ENCODE measurements at places on chromosomes 16 and 17.

- no peak for DNase-seq
Observed at GRCh38 chr16:19137201-19138128, 23.7 kb downstream of the ITPRIPL2 start.

DNA sequence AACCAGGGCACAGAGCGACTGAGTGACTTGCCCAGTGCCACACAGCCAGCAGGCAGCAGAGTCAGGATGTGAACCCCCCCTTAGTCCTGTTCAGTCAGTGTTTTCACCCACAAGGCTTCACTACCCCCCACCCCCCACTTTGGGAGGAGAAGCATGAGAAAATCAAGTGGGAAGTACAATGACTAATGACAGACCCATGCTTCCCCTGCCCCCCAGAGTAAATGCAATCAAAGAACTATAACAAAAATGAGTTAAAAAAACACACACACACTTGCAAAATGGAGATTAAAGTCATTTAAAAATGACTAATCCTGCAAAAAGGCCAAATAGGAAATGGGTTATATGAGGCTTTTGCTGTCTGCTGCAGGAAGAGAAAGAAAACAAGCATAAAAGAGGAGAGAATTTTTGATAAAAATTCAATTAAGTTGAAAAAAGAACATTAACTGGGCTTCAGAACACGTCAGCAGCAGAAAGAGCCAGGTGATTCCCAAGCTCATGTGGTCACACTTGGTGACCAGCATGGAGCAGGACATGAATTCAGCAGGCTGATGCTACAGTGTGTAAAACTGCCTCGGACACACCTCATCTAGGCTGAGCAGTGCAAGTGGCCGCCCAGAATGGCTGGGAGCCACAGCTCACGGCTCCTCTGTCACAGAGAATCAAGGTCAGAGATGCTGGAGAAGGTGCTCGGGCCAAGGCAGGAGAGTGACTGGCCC is 212.3 kb downstream of the ZNF423 start:
- no peak for DNase-seq

- no peak for DNase-seq
Observed at GRCh38 chr16:57341062-57341440, 17.5 kb upstream of the CCL22 start.

- no peak for DNase-seq
Observed at GRCh38 chr17:82883419-82884031, 43.7 kb upstream of the ZNF750 start.

DNA sequence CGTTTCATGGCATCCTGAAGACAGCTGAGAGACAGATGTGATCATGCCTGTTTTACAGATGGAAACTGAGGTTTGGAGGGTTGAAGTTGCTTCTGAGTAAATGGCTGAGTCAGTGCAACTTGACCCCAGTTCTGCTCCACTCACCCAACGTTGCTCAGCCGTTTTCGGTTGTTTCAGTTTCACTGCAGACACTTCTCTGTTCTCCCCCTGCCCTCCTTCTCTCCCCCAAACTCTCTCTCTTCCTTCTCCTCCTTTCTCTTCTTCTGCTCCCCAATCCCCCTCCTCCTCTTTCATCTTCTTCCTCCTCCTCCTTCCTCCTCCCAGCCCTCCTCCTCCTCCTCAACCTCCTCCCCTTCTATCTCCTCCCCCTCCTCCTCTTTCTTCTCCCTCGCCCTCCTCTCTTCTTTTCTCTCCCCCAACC is 9.4 kb upstream of the CEP20 start:
- DNase-seq = no peak

GRCh38 chr16:557463-558297 is 2.5 kb upstream of the PRR35 start:
- no peak for DNase-seq

- DNase-seq = no peak
Observed at GRCh38 chr16:89383095-89384003, 107.0 kb downstream of the ANKRD11 start.

- DNase-seq = no peak
Observed at GRCh38 chr16:14444979-14445810, 184.9 kb downstream of the PARN start.

GRCh38 chr17:40326832-40327199 is 17.8 kb downstream of the RARA start:
- no peak for DNase-seq

GRCh38 chr17:67829331-67829730 is 4.0 kb downstream of the BPTF start:
- no peak for DNase-seq

DNA sequence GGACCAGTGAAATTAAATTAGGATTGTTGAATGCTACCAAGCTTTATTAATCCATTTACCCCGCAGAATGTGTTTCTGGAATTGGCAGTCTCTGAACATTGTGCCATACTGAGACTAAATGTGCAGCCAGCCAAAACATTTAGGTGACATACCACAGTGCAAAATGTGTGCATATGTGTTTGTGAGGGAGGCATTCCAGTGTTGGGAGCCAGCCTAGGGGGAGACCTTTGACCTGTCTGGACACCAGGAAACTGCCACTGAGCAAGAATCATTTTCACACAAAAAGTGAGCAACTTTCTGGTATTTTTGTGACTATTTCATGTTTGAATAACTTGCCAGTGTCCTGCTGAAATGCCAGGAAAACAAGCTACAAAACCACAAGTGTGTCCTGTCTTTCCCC is 64.7 kb upstream of the SLC12A3 start:
- no peak for DNase-seq

- DNase-seq = no peak
Observed at GRCh38 chr17:29640981-29641642, 18.4 kb upstream of the CORO6 start.

- DNase-seq = no peak
Observed at GRCh38 chr17:17837380-17837821, 615 bp upstream of the SREBF1 start.

DNA sequence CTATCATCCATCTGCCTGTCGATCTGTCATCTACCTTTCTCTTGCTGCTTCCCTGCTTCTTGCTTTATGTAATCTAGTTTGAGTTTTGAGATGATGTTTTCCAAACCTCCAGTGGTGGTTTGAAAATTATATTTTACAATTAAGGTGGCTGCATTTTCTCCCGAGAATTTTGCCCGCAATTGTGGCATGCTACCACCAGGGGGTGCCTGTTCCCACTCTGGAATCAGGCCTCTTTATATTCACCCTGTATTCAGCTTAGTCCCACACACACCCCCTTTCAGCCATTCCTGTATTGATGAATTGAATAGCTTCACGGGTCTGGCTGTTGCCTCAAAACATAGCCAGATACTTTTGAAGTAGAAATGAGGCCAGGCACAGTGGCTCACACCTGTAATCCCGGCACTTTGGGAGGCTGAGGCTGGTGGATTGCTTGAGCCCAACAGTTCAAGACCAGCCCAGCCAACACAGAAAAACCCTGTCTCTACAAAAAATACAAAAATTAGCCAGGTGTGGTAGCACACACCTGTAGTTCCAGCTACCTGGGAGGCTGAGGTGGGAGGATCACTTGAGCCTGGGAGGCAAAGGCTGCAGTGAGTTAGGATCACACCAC is 3.2 kb downstream of the PRSS22 start:
- no peak for DNase-seq

GRCh38 chr17:51365090-51365489 is 104.7 kb downstream of the UTP18 start:
- DNase-seq = no peak

GRCh38 chr17:37516127-37516571 is 26.5 kb downstream of the DUSP14 start:
- no peak for DNase-seq

GRCh38 chr17:35537601-35538141 is at the start of gene SLFN12L:
TSS of gene SLFN12L (minus strand) at chr17:35537678. CDS start at chr17:35522364, 15,314 bp downstream.
- no peak for DNase-seq

- no peak for DNase-seq
Observed at GRCh38 chr16:64290461-64290860, 831.4 kb downstream of the CDH11 start.

DNA sequence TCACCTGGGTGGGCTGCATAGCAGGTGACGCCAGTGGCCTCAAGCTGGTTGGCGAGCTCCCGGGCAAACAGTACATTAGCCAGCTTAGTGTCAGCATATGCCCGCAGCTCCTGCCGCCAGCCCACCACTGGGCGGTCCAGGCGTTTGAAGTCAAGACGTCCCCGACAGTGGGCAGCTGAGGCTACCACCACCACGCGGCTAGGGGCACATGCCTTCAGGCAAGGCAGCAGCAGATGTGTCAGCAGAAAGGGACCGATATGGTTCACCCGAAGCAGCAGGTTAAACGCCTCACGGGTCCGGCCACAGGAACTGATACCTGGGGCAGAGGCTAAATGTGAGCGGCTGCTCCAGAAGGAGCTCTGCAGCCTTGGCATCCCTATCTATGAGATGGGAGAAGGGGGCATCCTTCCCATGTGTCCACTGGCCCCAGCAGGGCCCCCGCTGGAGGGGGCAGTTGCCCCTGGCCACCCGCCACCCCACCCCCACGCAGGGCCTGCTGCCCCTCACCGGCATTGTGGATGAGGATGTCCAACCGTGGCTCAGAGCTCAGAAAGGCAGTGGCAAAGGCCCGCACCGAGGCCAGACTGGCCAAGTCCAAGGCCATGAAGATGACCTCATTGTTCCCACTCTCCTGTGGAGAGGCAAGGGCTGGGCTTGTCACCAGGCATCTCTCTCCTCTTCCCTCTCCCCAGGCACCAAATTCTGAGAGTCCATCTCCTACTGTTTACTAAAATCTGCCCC is 1.7 kb downstream of the DHRS13 start:
- no peak for DNase-seq

DNA sequence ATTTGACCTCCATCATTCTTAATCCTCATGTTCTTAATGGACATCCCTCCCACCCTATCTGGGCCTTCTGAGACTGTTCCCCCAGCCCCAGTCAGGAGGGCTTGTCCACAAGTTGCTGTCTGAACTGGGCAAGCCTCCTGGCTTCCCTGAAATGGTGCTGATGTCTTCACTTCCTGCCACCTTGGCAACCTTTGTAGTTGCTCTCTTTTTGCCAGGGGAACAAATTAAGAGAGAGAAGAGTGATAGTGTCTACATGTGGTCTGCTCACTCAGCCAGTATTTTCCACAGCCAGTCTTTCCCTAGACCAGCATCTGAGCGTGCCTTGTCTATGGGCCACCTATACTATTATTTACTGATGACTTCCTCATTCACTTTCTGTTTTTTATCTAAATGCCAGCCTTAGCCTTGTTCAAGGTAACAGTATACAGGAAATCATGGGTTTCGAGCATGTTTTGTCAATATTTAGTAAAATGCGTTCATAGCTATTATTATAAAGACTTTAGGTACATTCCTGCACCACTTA is 710.1 kb downstream of the MAF start:
- DNase-seq = no peak

DNA sequence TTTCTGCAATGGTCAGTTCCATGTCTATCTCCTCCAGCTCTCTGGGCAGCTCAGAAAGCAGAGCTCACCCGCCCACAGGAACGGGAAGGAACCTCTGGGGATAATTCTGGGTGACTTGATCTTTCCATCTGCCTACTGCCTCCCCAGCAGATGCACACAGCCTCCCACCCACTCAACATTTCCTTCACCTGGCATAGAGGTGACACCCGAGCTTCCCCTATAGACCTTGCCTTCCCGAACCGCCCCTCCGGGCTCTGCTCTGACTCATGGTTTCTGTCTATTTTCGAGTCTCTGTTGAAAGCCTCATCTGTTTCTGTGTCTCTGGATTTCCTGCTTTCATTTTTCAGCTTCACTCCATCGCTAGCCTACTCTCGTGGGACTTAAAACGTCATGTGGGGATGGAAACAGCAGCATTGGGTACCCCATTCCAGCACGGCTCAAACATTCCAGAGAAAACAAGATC is 11.4 kb downstream of the GGA3 start:
- DNase-seq = no peak

- no peak for DNase-seq
Observed at GRCh38 chr17:72122765-72123529, 2.1 kb downstream of the SOX9 start.

DNA sequence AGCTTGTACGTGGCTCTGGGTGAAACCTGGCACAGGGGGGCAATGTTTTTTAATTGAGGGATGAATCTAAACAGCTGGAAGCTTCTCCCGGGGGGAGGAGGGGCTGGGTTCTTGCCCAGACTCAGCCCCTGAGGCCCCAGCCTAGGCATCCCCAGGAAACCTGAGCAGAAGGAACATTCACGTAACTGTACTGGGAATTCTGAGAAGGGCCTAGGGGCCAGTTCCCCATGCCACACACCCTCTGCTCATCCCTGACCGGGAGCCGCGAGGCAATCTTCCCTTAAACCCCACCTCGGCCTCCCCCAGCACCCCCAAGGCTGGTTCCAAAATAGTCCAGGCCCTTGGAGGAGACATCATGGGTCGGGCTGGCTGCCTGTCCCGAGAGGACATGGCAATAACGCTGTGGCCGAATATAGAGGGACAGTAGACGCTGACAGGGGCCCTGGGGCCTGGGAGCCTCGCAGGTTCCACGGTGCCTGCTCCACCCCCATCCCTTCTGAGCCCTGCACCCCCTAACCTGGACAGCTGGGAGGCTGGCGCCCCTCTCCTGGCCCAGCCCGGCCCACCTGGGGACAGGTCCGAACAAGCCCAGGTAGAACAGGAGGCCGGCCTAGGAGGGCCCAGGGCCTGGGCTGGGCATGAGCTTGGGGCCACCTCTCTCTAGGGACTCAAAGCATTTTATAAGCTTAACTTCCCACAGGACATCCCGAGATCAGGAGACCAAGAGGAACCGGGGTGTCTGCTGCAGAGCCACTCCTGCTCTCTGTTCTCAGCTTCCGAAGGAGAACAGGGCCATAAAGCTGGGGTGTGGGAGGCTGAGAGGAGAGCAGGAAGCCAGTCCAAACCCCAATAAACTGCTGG is 83.2 kb upstream of the TOB1 start:
- DNase-seq = no peak

DNA sequence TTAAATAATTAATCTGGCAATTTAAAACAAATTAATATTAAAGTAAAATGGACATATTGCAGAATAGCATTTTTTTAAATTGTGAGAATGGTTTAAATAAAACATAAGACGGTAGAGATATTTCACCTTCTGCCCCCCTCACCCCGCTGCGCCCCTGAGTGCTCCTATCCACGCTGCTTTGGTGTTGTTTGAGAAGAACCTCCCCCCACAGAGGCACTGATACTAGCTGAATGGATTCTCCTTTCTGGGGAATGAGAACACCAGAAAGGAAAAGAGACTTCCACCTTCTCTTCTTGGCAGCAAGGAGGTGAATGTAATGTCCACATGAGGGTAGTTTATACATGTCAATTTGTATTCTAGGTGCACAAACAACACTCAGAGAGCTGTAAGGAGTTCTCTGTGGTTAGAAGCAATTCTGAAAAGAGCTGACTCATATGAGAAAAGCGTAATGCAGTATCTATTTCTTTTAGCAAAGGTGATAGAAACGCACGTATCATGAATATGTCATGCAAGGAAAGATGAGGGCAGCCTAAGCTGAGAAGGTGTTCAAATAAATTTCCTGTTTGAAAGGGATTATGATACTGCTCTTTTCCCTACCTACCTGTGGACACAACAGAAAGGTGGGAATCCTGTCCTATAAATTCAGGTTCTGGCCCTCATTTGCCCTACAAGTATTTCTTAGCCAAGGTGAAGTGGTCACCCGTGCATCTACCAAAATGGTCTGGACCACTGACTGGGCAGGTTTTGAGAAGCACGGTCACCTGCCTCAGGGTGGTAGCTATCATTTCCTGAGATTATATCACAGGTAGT is 126.9 kb downstream of the PARN start:
- no peak for DNase-seq

GRCh38 chr17:4032738-4033137 is 68.5 kb upstream of the ATP2A3 start:
- DNase-seq = no peak
